Activated CD8-positive, alpha-beta memory T cell treated with anti-CD3 and anti-CD28 coated beads for 1 hour (primary cell): ENCODE measurements at places on chromosomes 7 and 10.

GRCh38 chr7:113880559-113880958 lies 38.2 kb downstream of the PPP1R3A start:
- DNase-seq = no peak

GRCh38 chr7:77738871-77739270 lies 42.6 kb downstream of the RSBN1L start:
- no peak for DNase-seq

DNA sequence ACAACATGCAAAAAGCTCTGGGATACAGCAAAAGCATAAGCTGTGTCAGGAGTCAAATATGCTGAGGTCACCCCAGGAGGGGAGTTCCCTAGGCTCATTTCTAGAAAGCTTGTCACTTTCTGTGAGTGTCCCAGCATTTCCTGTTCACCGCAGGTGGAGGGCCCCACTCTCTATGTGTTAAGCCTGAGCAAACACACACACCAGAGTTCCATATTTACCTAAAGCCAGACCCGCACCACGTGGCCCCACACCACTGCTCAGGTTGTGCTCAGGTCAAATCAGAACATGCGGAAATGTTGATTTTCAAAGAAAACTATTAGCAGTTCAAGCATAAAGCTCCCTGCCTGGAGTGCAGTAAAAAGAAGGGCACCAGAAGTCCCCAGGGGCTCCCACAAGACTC lies 259.6 kb upstream of the PPP2R2D start:
- DNase-seq = no peak

GRCh38 chr7:90025771-90026170 lies 128.5 kb upstream of the STEAP1 start:
- DNase-seq = no peak

- no peak for DNase-seq
Measured at GRCh38 chr10:111093741-111094380, 17.0 kb downstream of the ADRA2A start.

DNA sequence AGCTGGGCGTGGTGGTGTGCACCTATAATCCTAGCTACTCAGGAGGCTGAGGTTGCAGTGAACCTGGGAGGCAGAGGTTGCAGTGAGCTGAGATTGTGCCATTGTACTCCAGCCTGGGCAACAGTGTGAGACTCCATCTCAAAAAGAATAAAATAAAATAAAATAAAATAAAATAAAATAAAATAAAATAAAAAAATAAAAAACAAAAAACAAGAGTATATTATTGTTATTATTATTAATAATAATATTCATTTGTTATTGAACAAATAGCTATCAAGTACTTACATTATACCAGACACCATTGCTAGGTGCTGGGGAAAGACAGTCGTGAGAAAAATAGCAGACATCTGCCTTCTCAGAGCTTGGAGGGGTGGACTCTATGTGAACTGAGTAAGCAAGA lies 24.1 kb downstream of the PAX2 start:
- DNase-seq = no peak

DNA sequence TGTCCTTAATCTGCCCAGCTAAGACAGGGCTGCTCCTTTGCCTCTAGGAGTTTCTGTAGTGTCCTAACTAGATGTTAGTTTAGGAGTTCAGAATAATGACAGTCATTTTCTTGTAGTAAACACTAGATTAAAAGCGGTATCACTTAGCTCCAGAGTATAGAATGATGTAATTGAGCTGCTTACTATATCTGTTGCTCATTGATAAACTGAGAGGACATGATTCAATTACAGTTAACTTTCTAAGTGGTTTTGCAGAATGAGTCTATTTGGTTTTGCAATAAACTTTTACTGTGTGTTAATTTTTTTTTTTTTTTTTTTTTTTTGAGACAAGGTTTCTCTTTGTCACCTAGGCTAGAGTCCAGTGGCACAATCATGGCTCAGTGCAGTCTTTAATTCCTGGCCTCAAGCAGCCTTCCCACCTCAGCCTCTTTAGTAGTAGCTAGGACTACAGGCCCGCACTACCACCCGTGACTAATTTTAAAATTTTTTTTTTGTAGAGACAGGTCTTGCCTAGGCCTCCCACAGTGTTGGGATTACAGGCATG lies 1.8 kb downstream of the STMP1 start:
- no peak for DNase-seq

DNA sequence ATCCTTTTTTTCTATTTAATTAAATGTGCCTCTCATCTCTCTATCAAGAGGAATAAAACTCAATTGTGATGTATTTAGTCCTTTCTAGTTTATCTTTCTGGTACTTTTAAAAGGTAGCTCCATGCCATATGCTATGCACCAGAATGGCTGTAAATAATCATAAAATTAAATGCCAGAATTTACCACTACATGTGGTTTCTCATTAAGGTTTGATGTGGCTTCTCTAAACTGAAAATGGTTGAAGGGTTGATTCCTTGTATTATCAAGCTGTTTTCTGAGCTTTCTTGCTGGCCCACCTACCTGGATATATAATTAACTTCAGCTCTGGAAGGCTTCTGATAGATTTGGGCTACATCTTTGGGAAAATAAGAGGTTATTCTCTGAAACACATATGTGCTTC lies 171.9 kb upstream of the RHOBTB1 start:
- DNase-seq = no peak

DNA sequence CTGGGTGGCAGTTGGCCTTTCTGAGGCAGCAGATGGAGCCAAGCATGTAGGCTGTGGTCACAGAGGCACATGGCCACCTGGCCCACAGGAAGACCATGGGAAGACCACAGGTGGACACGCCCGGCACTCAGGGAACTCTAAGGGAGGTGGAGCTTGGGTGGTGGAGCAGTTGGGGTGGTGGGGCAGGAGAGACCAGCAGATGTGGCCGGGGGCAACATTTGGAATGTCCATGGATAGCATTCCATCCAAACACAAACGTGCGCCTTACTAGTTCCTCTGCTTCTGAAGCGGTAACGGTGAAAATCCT lies 290.9 kb downstream of the PTPRN2 start:
- no peak for DNase-seq

DNA sequence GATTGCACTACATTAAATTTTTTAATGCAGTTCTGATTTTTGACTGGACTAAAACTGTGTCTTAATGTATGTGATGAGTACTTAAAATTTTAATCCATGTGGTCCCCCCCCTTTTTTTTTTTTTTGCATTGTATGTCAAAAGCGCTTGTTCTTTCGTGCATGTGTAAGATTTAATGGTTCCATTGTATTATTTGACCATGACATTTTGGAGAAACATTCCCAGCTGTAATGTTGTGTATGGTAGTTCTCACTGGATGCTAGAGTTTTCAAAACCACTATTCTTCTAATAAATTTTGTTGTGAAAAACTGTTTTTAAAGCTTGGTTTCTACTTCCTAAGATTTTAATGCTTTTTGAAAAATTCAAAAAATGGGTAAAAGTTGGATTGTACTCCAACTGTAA lies 132.0 kb downstream of the LCOR start:
- no peak for DNase-seq

DNA sequence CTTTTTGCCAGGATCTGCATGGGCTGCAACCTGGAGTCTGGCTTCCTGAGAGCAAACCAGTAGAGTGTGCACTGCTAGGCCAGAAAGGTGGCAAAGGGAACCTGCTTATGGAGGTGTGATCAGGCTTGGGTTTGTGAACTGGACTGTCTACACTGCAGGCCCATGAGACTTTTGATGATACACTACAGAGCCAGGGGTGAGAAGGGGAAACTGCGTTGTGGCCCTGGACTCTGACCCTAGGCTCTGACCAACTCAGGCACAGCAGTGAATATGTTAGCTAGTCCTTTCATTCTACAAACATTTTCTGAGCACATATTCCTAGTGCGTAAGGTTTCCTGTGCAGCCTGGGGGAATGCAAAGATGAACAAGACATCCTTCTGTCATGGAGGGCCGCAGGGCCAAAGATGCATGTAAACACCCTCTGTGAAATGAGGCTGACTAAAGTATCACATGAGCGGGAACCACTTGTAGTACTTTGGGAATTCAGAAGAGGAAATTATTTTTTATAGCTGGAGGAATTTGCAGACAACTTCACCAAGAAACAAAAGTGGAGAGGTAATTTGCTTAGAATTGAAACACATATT lies 63.8 kb upstream of the HPS1 start:
- no peak for DNase-seq

GRCh38 chr10:96683710-96684109 lies 36.6 kb downstream of the PIK3AP1 start:
- DNase-seq = no peak

DNA sequence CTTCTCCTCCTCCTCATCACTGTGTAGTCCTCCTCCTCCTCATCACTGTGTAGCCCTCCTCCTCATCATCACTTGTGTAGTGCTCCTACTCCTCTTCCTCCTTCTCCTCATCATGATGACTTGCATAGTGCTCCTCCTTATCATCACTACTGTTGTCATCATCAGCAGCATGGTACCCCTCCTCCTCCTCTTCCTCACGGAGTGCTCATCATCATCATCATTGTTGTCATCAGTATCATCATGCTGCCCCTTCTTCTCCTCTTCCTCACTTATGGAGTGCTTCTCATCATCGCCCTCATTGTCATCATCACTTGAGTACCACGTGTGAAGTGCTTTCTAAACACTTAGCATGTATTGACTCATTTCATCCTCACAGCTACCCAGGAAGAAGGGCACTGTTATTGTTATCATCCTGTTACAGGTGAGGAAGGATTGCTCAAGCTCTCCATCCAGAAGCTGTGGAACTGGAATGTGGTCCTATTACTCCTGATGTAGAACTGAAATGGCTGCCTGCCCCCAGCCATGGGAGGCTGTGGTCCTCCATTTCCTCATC lies 122.8 kb upstream of the SHH start:
- DNase-seq = no peak

DNA sequence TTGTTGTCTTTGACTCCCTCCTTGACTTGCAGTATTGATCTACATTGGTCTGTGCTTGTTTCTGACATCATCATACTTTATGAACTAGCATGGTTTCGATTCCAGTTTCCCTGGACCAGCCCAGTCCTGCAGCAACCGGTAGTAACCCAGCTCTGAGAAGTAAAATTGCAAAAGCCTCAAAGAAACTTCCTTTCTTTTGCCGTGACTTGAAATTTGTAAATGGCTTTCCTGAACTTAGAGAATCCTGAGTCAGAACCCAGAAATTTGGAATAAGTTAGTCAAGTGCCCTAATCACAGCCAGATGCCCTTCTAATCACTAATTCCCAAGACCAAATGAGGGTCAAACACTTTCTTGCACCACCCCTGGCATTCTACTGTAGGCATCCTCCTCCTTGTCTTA lies 15.0 kb downstream of the TAS2R60 start:
- no peak for DNase-seq

GRCh38 chr7:65441010-65441409 lies 67.4 kb downstream of the ZNF92 start:
- no peak for DNase-seq

DNA sequence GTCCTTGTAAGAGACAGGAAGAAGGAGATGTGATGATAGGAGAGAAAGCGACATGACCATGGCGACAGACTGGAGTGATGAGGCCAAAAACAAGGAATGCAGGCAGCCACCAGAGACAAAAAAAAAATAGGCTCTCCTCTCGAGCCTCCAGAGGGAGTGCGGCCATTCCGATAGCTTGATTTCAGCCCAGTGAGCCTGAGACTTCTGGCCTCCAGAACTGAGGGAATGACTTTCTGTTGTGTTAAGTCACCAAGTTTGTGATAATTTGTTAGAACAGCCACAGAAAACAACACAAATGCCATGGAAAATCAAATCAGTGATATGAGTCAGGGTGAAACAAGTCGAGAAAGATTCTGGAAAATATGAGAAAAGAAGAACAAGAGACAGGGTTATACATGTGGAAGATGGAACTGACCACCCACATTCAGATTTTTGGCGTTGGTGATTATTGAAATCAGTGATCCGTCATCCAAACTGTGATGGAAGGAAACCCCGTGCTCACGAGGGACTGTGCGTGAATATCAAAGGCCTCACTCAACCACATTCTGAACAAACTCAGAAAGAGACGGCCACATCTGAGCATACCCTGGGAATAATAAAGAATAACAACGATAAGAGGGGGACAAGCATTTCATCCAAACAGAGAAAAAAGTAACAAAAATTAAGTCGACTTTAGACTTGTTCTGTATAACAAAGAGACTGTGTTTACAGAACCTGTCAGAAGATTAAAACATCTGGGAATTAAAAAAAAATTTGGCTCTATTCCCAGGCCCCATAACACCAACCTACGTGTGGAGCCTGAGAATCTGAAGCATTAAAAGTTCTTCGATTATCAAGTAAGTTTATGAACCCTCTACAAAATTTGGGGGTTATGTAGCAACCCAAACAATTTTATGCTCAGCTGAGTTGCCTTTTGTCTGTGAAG lies 72.1 kb downstream of the EEPD1 start:
- DNase-seq = no peak

- no peak for DNase-seq
Measured at GRCh38 chr7:13778967-13779366, 210.5 kb downstream of the ETV1 start.

GRCh38 chr7:109772161-109772560 lies 1202.5 kb downstream of the DNAJB9 start:
- no peak for DNase-seq

DNA sequence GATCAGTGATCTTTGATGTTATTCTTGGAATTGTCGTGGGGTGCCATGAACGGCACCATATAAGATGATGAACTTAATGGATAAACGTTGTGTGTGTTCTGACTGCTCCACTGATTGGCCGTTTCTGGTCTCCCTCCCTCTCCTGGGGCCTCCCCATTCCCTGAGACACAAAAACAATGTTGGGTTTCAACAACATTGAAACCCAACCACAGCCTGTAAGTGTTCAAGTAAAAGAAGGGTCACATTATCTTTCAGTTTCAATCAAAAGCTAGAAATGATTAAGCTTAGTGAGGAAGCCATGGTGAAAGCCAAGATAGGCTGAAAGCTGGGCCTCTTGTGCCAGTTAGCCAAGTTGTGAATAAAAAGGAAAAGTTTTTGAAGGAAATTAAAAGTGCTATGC lies 19.5 kb downstream of the EN2 start:
- no peak for DNase-seq

- no peak for DNase-seq
Measured at GRCh38 chr10:32051926-32052325, 4.3 kb downstream of the KIF5B start.

DNA sequence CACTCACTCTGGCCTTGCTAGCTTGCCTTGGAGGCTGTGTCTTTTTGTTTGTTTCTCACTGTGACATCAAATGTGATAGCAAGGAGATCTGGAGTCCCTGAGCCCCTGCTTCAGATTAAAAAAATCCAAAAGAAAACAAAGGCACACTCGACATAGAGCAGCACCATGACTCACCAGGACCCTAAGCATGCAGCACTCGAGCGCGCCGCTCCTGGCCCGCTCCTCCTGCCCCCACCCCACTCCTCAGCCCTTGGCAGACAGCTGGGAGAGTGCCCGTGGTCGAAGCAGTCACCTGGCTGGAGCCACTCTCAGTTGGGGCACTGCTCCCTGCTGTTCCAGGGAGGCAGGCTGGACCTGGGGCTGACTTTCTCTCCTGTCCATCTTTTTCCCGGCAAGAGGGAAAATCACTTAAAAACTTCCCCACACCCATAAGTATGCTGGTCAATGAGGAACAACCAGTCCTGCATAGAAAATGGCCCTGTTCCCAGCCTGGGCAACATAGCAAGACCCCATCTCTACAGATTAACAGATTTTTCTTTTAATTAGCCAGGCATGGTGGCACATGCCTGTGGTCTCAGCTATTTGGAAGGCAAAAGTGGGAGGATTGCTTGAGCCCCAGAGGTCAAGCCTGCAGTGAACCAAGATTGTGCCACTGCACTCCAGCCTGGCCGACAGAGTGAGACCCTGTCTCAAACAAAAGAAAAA lies 128.4 kb downstream of the PAXIP1 start:
- no peak for DNase-seq

- no peak for DNase-seq
Measured at GRCh38 chr10:113187063-113187777, 237.2 kb downstream of the TCF7L2 start.
